H54 (cell line): ENCODE measurements at places on chromosomes 13 and 19.

GRCh38 chr19:50204811-50205675 is 1.6 kb downstream of the MYH14 start:
- no peak for DNase-seq

DNA sequence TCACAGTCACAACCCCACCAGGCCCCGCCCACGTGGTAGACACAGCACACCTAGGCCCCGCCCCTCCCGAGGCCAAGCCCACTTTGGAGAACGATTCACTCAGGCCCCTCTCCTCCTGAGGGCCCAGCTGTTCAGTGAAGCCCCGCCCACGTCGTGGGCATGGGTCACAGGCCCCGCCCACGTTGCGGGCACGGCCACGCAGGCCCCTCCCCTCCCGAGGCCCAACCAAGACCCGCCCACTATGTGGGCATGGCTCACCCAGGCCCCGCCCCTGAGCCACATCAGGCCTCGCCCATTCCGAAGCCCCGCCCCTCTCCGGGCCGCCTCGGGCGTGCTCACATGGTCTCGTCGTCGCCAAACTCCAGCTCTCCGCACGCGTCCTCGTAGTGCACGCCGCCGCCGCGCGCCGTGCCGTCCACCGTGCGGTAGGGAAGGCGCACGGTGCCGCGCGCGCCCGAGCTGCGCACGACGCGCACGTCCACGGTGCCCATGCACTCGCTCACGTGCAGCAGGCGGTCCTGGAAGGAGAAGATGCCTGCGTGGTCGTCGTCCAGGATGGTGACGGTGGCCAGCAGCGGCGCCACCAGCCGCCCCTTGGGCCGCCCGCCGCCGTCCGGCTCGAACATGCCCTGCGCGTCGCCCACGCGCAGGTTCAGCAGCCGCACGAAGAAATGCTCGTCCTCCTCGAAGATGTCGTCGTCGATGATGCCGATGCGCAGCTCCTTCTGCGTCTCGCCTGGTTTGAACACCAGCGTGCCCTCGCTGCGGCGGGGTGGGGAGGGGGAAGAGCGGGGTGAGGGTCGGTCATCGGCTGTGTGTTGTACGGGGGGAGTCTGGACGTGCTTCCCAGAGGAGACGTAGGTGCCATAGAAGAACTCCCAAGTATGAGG is 24.0 kb downstream of the SLC8A2 start:
- DNase-seq = no peak

- DNase-seq = no peak
These were observed 167.0 kb upstream of the EDNRB start for GRCh38 chr13:78085434-78086225.

DNA sequence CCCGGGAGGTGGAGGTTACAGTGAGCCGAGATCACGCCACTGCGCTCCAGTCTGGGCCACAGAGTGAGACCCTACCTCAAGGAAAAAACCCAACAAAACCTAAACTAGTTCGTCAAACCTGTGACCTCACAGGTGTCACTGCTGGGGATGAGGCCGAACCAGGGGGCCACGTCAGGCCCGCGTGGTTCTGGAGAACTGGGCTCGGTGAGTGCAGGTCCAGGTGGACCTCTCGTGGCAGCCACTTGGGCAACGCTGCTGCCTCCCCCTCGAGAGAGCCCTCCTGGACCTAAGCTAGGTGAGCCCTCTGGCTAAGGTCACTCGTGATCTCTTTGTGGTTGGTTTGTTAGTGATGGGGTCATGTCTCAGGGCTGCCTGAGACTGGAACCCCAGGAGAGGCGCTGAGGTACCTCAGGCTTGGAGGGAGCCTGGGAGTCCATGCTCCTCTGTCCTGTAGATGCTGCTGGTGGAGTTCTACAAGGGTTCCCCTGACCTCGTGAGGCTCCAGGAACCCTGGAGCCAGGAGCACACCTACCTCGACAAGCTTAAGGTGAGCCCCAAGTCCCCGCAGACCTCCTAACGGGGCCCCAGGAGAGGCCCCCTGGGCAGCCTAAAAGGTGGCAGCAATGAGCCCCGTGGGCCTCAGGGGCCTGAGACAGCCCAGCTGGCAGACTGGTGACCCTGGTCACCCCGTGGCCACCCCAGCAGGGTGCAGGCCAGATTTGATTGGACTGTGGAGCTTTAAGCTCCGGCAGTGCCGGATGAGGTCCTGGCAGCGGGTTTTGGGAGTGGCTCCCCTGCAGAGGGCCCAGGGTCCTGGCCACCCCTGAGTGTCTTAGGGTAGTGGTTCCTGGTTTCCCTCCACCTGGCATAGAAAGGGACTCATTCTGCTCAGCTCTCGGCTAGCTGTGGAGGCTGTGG is 15.6 kb downstream of the MPND start:
- DNase-seq = no peak

GRCh38 chr19:39996218-39996810 is 546 bp upstream of the ZNF546 start:
- DNase-seq = peak; percentile 33

GRCh38 chr19:17977021-17977420 is 10.1 kb downstream of the KCNN1 start:
- DNase-seq = no peak

- DNase-seq = no peak
These were observed 67.4 kb upstream of the UBAC2 start for GRCh38 chr13:99133230-99133629.

- DNase-seq = no peak
These were observed 8.7 kb upstream of the ZNF444 start for GRCh38 chr19:56132316-56132822.

- DNase-seq = no peak
These were observed 194.0 kb upstream of the SLITRK1 start for GRCh38 chr13:84076280-84076679.

DNA sequence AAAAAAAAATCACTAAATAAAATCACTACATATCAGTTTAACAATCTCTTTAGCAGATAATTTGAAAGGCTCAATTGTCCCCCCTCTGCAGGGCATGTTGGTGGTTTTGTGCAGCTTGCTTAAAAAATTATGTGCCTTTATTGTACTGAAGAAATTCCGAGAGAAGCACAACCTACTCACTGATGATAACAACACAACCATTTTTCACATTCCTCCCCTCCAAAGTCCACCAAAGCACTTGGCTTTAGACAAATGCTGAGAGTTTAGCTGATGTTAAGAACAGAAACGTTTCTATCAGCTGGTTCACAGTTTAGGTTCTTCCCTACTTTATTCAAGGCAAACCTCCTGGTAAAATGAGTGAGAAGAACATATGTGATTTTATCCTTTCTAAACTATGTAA is 923 bp downstream of the DOCK9 start:
- no peak for DNase-seq

DNA sequence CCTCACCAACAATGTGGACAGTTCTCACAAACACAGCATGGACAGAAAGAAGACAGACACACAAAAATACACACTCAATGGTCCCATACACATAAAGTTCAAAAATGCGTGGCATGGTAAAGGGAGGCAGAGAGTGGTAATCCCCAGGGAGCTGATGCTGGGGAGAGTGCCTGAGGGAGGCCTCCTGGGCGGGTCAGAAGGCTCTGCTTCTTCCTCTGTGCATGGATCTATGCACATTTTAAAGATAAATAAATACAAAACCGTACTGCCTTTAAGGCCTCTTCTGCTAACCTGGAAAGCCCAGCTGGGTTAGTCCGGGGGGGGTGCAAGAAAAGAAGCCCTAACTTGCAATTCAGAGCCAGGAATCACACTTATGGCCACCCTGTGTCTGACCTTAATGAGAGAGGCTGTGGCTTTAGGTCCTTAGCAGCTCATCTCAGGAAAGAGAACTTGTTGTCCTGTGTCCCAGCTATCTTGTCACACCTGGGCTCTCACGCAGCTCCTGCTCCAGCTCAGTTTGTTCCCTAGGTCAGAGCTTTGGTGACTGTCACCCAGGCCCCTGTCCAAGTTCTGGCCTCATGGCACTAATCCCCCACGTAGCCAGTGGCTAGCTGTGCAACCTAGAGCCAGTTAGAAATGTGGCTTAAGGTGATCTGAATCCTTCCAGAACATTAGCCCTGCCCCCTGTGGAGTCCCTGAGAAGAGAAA is 28.5 kb downstream of the POP4 start:
- DNase-seq = no peak

DNA sequence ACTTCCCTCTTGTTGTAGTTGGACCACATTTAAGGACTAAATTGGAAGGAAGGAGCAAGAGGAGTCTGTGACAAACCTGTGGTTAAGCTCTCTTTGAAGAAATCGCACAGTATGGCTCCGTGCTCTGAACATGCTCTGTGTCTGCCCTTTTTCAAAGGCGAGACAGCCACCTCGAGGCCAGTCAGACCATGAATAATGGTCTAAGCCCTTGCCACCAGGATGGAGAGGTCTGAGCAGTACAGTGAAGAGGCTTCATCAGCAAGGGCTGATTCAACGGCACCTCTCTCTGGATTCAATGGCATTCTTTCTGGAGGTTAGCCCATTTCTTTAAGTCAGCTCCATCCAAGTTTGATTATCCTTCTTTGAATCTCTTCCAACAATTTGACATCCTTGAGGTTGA is 30.9 kb downstream of the FAM216B start:
- DNase-seq = no peak

- DNase-seq = no peak
These were observed 1.1 kb downstream of the SOX1 start for GRCh38 chr13:112067871-112068539.

DNA sequence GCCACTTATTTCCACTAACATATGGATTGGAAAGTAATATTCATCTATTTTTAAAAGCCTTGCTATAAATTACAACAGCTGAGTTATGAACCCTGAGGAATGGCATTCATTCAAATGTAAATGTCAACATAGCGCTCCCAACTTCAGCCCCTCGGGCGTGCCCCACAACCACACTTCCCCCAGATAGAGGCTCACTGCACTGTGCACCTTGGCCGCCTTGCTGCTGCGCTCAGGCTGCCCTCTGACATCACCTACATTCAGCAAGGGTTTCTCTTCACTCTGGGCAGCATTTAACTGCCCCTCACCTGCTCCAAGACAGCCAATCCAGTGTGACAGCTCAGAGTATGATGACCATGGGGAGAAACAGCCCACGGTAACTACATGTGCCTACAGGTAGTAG is 35.1 kb downstream of the SIAH3 start:
- no peak for DNase-seq
